ENCODE measurements at places on chromosomes 4 and X.

DNA sequence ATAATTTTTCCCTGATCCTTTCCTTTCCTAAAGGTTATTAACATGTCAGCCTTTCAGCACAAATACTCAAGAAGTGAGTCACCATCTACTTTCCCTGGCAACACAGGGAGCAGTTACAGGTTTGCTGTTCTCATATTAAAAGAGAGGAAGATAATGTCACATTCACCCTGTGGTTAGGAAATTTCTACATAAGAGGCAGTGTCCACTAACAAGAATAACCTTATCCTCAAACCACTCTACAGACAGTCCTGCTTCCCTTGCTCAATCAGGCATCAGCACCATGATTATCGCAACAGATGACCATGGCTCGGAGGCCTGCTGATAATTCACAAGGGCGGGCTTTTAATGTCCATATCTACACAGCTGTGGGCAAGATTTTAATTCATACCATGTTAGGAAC, 30.9 kb downstream of the RNF150 start:
- no peak for DNase-seq

GRCh38 chrX:34578237-34578636, 78.8 kb downstream of the TMEM47 start:
- no peak for DNase-seq

- DNase-seq: no peak
Measured at GRCh38 chr4:183140911-183141320, 41.9 kb downstream of the WWC2 start.

GRCh38 chrX:3145716-3146115, 104.4 kb downstream of the ARSF start:
- no peak for DNase-seq

DNA sequence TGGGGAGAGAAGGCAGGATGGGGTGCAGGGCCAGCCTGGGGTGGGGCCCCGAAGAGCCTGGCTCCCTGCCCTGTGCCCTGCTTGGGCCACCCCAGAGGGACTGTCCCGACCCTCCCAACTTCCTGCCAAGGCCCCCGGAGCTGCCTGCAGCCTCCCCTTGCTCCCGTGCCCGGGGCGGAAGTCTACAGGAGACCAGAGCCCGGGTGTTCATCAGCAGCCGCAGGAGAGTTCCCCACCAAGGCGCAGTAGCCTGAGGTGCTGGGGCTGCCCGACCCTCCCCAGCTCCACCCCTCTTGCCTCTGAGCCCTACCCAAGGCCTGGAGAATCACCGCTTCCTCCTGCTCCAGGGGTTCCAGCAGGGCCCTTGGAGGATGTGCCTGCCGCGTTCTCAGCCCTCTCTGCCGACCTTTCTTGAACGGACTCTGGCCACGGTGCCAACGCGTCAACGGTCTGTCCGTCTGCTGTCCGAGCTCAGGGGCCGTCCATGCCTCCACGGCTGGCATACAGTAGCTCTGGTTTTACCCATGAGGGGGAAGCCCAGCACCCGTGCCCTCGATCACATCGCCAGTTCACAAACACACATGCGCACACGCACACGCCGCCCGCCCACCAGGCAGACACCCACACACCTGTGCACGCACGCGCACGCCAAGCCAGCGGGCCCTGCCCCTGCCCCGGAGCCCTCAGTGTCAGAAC, 36.0 kb upstream of the SPON2 start:
- no peak for DNase-seq

DNA sequence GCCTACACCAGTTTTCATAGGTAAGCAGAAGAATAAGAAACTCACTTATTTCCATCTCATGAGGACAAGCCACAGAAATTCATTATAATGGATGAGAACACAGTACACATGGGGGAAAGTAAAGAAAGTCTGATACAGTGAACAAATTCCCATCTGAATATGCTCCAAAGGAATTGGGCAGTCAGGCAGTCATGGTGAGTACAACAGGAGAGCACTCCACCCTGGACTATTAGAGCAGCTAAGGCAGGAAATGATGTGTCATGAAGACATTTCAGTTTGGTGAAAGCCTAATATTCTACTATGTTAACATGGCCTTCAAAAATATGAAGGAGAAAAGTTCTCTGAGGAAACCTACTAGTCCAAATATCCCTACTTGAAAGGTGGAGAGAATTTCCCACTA, 92.0 kb upstream of the PRDX4 start:
- DNase-seq: no peak

DNA sequence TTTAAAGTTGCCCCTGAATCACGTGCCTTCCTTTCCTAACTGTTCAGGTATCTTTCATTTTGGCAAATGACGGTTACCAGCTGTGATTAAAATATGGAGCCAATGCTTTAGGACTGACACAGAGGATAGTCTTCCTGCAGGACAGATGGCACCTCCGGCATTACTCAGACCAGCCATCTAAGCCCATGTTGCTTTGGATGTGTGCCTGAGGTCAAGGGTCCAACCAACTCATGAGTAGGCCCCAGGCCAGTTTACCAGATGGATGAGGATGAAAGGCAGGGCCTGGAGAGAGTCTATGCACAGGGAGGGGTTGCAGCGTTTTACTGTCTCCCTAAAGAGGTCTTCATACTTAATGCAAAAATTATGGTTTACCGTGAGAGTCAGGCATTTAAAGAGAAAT, 174.0 kb upstream of the GATB start:
- no peak for DNase-seq

DNA sequence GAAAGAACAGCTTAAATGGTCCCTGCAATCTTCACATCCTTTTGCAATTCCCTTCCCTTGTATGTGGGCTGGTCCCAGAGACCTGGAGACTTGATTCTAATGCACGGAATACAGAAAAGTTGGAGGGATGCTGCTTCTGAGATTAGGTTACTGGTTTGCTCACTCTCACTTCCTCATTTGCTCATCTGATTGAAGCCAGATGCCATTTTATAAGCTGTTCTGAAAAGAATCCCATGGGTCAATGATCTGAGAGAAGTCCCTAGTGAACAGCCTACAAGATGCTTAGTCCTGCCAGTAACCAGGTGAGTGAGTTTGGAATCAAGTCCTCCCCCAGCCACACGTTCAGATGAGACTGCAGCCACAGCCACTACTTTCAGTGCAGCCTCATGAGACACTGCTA, 35.9 kb downstream of the MAGEA1 start:
- DNase-seq: no peak

DNA sequence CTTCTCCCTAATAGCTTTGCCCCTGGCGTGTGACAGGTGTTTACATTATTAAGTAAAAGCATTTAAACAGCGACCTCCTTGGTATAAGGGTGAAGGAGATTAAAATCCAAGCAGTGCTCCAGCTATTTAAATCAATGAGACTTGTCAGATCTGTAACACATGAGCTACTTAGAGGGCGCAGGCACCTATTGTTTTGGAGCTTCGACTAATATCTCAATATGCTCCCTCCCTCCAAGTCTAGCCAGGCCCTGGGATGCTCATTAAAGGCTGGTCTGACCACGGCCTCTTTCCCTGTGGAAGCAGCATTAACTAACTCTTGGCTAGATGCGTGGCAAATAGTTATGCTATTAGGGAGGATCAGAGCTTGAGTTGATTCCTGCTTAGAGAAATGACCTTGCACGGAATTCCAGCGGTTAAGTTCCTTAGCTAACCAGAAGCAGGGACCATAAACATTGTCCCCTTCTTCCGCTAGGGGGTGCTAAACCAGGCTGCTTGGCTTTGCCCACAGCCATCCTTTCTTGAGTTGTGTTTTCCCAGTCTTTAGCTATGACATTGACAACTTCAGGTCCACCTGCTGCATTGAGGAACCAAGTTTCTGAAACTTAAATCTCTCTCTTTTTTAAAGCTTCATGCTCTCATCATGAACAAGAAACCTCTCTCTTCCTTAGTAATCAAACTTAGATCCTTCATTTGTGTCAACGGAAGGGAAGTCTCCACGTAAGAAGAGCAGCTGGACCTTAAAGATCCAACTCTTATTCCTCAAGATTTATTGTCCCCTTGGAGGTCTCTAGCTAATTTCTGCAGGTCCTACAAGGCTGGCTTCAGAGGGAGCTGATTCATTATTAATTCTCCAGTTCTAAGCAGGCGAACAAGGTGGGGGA, 80.7 kb upstream of the IGFBP7 start:
- no peak for DNase-seq

Data from CD4-positive, alpha-beta T cell treated with Interleukin-17A for 1 hour (primary cell).